ENCODE measurements at places on chromosomes 3 and 15.

- no peak for DNase-seq
These were observed 42.0 kb downstream of the NUP210 start for GRCh38 chr3:13378155-13378554.

- DNase-seq = no peak
These were observed 503.5 kb downstream of the EDEM1 start for GRCh38 chr3:5690904-5691532.

- no peak for DNase-seq
These were observed 264.3 kb downstream of the PLCL2 start for GRCh38 chr3:17149076-17149475.

DNA sequence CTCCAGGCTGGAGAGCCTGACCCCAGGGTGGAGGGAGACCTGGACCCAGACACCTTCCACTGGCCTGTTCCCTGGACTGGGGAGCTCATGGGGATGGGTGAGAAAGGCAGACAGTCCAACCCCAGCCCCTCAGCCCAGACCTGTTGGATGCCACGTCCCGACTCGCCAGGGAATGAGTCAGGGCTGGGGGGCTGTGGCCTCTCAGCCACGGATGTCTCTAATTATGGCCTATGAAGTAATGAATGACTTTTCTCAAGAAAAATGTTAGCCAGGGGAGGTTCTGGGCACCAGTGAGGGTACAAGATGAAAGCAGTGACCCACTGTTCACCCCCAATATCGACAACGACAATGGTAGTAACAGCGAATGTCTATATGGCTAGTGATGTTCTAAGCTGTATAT lies 107.0 kb upstream of the RPL32 start:
- no peak for DNase-seq

DNA sequence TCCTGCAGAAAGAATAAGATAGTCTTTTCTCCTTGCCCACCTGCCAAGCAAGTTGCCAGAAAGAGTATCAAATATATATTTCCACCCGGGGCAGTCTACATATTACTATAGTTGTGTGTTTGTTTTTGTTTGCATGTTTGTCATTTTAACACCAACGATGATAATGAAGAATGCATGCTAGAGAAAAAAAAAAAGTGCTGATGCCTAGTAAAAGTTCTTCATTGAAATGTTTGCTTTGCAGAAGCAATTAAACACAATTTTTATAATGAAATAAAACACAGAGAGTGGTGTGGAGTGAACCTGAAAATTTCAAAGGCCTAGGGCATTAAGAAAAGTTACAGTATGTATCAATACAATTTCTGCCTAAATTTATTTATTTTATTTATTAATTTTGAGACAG lies 2.5 kb upstream of the PCLAF start:
- DNase-seq = no peak

GRCh38 chr3:159057621-159058020 lies 255.8 kb downstream of the MFSD1 start:
- no peak for DNase-seq

DNA sequence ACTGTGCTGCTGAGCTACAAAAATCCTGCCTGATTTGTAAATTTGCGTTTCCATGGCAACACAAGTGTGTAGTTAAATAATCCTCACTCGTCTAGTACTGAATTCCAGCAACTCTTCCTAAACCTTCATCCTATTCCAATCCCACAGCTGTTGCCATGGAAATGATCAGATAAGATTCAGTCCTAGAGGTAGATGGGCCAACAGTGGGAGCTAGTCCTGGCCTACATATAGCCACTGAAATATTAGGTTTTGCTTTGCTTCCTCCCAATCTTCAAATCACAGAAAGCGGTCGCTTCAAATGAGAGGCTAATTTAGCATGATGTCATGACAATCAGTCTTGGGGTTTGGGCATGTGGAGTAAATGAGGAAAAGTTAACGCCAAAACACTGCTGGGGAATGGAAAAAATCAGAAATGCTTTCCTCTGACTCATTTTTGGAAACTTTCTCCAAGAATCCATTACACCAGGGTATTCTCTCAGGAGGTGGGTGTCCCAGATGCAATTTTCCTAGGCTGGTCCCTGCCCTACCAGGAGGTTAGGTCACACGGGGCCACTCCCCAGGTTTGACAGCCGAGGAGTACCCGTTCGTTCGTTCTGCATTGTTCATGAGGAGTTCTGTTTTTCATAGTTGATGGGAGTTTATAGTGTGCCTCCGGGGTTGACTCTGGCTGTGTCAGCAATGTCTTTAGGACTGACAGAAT lies 159.2 kb upstream of the SLCO3A1 start:
- no peak for DNase-seq

GRCh38 chr3:130850843-130851242 lies 43.0 kb upstream of the ATP2C1 start:
- DNase-seq = no peak

DNA sequence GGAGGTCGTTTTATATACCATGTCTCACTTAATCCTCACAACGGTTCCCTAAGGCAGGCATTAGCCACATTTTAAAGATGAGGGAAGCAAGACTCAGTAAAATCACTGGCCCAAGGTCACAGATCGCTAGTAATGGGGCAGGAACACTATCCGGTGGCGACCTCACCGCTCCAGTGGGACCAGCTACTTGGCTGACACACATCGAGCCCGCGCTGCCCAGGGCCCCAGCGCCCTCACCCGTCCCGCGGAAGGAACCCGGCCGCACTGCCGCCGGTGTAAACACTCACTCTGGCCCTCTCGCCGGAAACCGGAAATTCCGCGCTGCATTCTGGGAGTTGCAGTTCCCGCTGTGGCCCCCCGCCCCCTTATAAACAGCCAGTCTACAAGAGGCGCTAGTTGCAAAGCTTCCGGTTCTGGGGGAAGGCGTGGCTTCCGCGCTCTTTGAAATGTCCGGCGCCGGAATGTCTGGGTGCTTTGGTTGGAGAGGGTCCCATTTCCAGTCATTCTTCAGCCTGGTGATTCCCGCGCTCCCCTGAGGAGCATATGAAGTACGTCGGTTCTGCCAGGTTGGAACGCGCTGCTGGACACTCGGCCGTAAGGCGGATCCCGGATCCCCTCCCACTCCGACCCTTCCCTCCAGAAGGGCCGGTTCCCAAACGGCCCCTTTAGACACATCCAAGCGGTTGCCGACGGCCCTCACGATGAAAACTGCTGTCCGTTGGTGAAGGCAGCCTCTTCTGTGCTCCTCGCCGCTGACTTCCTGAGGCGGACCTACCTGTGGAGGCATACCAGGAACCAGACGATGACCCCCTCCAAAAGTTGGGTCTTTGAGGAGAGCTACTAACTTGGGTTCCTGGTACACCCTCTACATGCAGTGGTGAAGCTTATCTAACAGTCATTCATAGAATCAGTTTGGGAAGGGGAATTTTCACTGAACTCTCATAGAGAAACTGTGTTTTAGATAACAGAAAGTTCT lies at the start of gene UBL7:
TSS of gene UBL7 (minus strand) at position 290 of the 976 bp plus-strand sequence. CDS start 2,293 bp downstream, outside the sequence.
- peak; percentile 97 for DNase-seq

GRCh38 chr3:184993394-184993793 lies 159.5 kb downstream of the C3orf70 start:
- DNase-seq = no peak

Measured in activated naive CD4-positive, alpha-beta T cell treated with anti-CD3 and anti-CD28 coated beads, Interleukin-2, amount 50 U/mL, for 16 hours (primary cell).